ENCODE measurements at places on chromosomes 16 and 17. TPM values are rescaled to one million over a fixed set of nuclear protein-coding genes. Genes with fewer than 3 reads are reported as not detected.

- peak overlapping the region; percentile 9 for H3K27ac ChIP-seq
- H3K36me3 ChIP-seq = no peaks in the 10 kb centered on the region
- no peak for DNase-seq
Measured at GRCh38 chr16:11049396-11050059, 105.2 kb downstream of the CLEC16A start.

The ALOXE3 gene
- not detected for total RNA-seq

GRCh38 chr16:30958175-30959079 lies 873 bp downstream of the SETD1A start:
- peak overlapping the region; percentile 70 for H3K4me3 ChIP-seq
- no peak overlapping the region for H3K27ac ChIP-seq
- peaks cover 42% of the 10 kb centered on the region for H3K36me3 ChIP-seq
- peak; percentile 57 for DNase-seq
- peaks cover 8% of the 10 kb centered on the region for H3K4me1 ChIP-seq
- H3K27me3 ChIP-seq = no peaks in the 10 kb centered on the region

DNA sequence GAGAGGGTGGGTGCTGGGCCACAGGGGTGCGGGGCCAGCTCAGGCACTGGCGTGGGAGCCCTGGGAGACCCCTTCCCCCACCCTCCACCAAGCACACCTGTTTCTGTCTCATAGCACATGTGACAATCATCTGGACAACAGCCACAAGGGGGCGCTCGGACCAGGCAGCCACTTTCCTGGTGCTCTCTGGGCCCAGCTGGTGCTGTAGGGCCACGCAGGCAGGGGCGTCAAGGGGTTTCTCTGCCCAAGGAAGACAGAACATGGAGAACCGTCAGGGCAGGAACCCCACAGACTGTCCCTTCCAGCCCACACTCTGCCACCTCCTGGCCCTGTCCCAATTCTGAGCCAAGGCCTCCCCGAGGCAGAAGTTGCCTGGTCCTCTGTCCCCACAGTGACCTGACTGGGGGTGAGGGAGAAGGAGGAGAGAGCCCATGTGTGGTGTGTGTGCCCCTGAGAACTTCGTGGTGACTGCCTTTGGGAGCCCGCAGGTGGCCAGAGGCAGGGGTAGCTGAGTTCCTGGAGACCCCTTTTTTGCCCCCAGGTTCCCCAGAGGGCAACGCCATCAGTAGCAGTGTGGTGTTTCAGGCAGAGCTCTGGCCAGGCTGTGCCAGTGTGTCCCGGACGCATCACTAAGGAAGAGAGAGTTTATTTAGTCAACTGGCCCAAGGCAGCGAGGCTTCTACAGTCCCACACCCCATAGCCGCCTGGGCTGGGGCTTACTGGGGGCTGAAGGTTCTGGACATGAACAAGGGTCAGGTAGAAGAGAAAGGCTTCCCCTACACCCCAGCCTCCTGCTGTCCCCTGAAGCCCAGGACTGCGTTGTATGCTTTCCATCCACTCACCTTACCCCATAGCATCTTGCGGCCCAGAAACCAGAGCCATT lies 3.1 kb upstream of the SETD6 start:
- DNase-seq = peak; percentile 80
- H3K4me3 ChIP-seq = no peak overlapping the region
- H3K27ac ChIP-seq = no peak overlapping the region
- no peaks in the 10 kb centered on the region for H3K27me3 ChIP-seq

DNA sequence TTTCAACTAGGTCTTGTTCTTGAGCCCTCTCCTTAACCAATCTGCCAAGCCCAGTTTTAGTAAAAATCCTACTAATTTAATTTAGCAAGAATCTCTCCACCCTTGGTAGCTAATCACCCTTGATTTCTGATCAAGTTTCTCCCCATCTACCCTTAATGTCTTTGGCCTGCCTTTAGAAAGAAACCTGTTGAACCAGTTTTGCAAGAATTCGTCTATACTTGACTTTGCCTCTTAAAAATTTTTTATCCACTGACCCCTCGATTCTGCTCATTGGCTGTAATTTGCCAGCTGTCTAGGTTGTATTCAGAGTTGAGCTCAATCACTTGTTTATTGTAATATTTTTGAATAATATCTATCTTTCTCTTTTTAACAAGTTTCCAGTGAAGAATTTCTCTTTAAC lies 1138.5 kb downstream of the CDH11 start:
- peak overlapping the region; percentile 72 for H3K27ac ChIP-seq
- no peaks in the 10 kb centered on the region for H3K36me3 ChIP-seq
- H3K4me1 ChIP-seq = peaks cover 32% of the 10 kb centered on the region
- peak; percentile 10 for DNase-seq
- no peak overlapping the region for H3K4me3 ChIP-seq

- H3K27ac ChIP-seq = no peak overlapping the region
- no peak overlapping the region for H3K4me3 ChIP-seq
- H3K27me3 ChIP-seq = peaks cover 3% of the 10 kb centered on the region
- H3K36me3 ChIP-seq = no peaks in the 10 kb centered on the region
- DNase-seq = no peak
- H3K4me1 ChIP-seq = no peaks in the 10 kb centered on the region
Measured at GRCh38 chr17:48385319-48385718, 44.7 kb downstream of the SKAP1 start.

GRCh38 chr16:20740007-20740883 lies 1.4 kb downstream of the THUMPD1 start:
- H3K27me3 ChIP-seq = no peaks in the 10 kb centered on the region
- peak overlapping the region; percentile 95 for H3K27ac ChIP-seq
- peak overlapping the region; percentile 54 for H3K4me3 ChIP-seq
- peak; percentile 43 for DNase-seq
- H3K36me3 ChIP-seq = peaks cover 24% of the 10 kb centered on the region
- H3K4me1 ChIP-seq = peaks cover 22% of the 10 kb centered on the region

DNA sequence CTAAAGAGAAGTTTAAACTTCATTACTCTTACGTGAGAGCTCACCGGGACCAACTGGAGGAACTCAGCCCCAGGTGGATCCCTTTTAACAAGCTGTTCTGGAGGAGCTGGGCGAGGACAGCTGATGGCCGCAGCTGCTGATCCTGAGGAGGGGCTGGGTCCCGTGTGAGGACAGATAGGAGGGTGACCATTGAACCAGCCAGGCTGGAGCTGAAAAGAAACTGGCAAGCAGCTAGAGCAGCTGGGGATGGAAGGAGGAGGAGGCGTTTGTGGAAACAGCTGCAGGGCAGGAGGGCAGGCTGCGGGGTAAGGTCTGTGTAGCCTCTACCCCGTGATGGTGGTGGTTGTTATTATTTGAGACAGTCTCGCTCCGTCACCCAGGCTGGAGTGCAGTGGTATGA lies 119.5 kb downstream of the AATF start:
- H3K27me3 ChIP-seq = no peaks in the 10 kb centered on the region
- no peak overlapping the region for H3K4me3 ChIP-seq
- DNase-seq = no peak
- no peak overlapping the region for H3K27ac ChIP-seq

The MT1X gene
- total RNA-seq = 2,825 TPM

The MLKL gene
- total RNA-seq = 10.0 TPM

DNA sequence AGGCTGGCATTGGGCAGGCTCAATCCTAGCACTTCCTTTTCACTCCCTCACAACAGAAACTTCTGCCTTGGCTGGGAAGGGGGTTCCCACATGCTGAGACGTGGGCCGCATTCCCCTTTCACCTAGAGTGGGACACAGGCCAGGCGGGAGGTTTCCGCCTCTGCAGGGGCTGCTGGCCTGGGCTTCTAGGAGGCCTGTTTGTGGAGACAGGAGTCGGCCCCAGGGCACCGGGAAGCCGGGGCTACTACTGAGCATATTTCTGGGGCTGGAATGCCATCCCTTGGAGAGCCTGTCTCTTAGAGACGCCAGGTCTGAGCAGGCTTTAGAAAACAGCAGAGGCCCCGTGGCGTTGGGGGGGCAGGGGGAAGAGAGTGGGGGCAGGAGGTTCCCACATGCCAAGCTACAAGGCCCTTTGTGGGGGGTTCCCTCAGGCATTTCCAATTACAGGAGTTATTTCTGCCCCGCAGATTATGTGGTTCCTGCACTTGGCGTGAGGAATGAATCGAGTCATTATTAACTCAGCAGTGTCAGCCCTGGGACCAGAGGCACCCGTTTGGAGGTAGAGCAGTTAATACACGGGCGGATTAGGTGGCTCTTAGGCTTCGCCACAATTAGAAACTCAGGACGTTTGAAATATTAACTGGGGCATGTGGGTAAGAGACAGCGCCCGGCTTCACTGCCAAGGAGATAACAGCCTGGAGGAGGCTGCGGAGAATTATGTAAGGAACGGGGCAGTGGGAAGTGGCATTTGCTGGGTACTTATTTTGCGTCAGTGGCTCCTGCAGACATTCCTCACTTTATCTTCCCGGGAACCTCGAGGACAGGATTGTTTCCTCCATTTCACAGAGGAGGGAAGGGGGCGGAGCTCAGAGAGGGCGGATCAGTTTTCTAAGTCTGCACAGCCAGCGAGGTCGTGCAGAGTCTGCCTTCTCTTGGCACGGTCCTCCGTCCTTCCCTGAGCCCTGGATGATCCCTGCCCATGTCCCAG lies 162.5 kb downstream of the MAF start:
- no peak for DNase-seq
- H3K27ac ChIP-seq = no peak overlapping the region
- no peak overlapping the region for H3K4me3 ChIP-seq
- no peaks in the 10 kb centered on the region for H3K27me3 ChIP-seq

DNA sequence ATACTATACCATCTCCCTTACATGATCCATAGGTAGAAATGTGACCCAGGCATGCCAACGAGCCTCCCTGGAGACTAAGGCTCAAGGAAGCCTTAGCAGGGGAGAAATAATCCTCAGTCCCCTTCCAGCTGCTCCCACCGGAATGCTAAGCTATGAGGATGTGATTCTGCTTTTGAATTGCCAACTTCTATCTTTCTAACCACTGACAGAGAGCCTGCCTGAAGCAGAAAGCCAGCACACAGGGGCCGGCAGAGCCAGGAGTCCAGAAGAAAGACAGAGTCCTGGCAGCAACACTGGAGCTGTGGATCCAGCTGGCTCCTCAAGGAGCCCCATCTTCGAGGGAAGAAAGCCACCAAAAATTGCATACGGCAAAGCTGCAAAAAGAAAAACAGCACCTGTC lies 579.6 kb upstream of the CDH5 start:
- H3K36me3 ChIP-seq = no peaks in the 10 kb centered on the region
- no peak for DNase-seq
- no peak overlapping the region for H3K4me3 ChIP-seq
- H3K27ac ChIP-seq = no peak overlapping the region
- no peaks in the 10 kb centered on the region for H3K27me3 ChIP-seq

- DNase-seq = peak; percentile 85
- peak overlapping the region; percentile 49 for H3K27ac ChIP-seq
- peaks cover 48% of the 10 kb centered on the region for H3K4me1 ChIP-seq
- H3K4me3 ChIP-seq = peak overlapping the region; percentile 29
Measured at GRCh38 chr16:67537270-67537635, 8.6 kb downstream of the RIPOR1 start.

The DHRS7C gene
- total RNA-seq = not detected

DNA sequence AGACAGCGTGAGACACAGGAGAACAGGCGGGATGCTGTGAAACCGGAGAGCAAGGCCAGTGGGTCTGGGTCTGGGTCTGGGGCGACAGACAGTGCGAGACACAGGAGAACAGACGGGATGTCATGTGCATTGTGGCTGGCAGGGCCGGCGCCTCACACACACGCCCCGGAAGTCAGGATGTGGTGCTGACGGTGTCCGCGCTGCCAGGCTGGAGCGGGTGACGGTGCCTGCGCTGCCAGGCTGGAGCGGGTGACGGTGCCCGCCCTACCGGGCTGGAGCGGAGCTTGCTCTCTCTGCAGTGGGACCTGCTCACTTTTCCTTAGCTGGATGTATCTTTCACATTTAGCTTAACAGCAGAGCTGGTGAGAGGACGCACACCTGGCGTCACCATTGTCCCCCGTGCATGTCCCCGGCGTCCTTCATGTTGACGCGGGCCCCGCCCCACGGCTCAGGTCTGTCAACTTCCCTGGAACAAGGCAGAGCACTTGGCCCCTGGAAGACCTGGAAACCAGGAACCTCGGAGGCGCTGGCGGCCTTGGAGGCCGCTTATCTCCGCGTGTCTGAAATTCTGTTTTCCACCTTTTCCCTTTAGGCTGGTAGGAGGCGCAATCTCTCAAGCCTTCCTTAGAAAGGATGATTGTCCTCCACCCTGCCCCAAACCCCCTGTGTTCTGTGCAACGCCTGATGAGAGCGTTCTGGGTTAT lies 43.0 kb upstream of the ZNF750 start:
- no peak overlapping the region for H3K4me3 ChIP-seq
- no peaks in the 10 kb centered on the region for H3K27me3 ChIP-seq
- peaks cover 23% of the 10 kb centered on the region for H3K4me1 ChIP-seq
- H3K36me3 ChIP-seq = no peaks in the 10 kb centered on the region
- no peak overlapping the region for H3K27ac ChIP-seq
- DNase-seq = no peak

The NACA2 gene
- total RNA-seq = not detected

The CD300E gene
- not detected for total RNA-seq

GRCh38 chr17:58991718-58992331 lies 114.9 kb downstream of the TRIM37 start:
- H3K36me3 ChIP-seq = no peaks in the 10 kb centered on the region
- no peaks in the 10 kb centered on the region for H3K4me1 ChIP-seq
- no peak for DNase-seq

DNA sequence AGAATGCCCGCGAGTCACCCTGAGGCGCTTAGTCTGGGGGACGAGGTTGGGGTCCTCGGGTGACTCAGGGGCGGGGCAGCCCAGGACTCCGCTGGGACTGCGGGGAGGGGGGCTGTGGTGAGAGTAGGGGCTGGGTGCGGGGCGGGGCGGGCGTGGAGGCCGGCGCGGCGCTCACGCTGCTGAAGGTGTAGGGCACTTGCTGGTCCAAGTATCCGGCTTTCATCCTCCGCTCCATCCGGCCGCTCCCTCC lies 832 bp downstream of the ETV4 start:
- peak overlapping the region; percentile 56 for H3K4me3 ChIP-seq
- DNase-seq = peak; percentile 31
- no peaks in the 10 kb centered on the region for H3K27me3 ChIP-seq
- H3K27ac ChIP-seq = peak overlapping the region; percentile 22
- peaks cover 14% of the 10 kb centered on the region for H3K4me1 ChIP-seq
- no peaks in the 10 kb centered on the region for H3K36me3 ChIP-seq

GRCh38 chr16:66842765-66843164 lies 1.4 kb upstream of the CA7 start:
- DNase-seq = peak; percentile 35
- H3K27ac ChIP-seq = no peak overlapping the region
- peaks cover 7% of the 10 kb centered on the region for H3K27me3 ChIP-seq
- peaks cover 10% of the 10 kb centered on the region for H3K4me1 ChIP-seq
- no peaks in the 10 kb centered on the region for H3K36me3 ChIP-seq
- H3K4me3 ChIP-seq = no peak overlapping the region

DNA sequence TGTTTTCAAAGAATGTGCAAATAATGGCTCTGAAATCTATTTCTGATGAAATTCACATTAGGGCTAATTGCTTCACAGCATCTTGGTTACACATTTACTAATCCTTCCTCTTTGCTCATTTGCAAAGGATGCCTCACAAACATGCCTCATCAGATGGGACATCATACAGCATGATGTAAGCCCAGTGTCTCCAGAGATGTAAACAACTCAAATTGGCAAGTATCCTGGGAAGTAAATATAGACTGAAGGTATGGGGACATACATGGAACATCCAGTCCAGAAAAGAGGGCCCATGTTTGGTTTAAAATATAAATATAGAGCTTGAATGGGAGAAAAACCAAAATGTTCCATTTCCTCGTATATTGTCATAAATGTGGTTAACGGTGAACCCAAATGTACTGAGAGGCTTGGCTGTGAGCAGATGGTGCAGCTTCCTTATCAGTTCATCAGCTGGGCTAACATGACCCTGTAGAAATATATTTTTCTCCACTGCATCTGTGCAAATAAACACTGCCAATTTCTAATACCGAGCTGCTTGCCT lies 142.9 kb upstream of the NUDT7 start:
- peaks cover 14% of the 10 kb centered on the region for H3K4me1 ChIP-seq
- no peak for DNase-seq
- H3K27me3 ChIP-seq = no peaks in the 10 kb centered on the region
- no peak overlapping the region for H3K4me3 ChIP-seq
- H3K36me3 ChIP-seq = no peaks in the 10 kb centered on the region
- H3K27ac ChIP-seq = no peak overlapping the region

The CLEC18B gene
- total RNA-seq = not detected

The ASGR1 gene
- total RNA-seq = not detected
